ENCODE measurements at places on chromosomes 12 and 14.

- peak; percentile 61 for DNase-seq
Measured at GRCh38 chr12:94618995-94619695, 31.2 kb downstream of the TMCC3 start.

DNA sequence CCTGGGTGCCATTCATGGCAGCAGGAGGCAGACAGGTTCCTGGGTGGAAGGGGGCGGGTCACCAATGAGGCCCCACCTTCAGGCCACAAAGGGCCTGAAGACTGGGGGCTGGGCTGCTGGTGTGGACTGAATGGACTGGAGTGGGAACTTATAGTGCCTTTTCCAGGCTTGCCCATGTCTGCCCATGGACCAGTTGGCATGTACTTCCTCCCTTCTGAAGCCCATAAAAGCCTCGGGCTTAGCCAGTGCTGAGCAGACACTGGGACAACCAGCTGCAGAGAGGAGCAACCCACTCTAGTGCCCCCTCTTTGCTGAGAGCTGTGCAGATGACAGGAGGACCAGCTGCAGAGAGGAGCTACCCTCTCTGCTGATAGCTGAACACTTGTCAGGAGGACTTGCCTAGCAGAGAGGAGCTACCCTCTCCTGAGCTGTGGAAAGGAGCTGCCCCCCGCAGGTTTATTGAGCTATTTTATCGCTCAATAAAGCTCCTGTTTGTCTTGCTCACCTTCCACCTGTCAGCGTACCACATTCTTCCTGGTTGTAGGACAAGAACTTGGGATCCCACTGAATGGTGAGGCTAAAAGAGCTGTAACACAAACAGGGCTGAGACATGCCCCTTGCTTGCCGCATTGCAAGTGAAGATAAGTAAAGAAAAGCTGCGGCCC, 34.0 kb downstream of the APAF1 start:
- DNase-seq = no peak

GRCh38 chr14:81625343-81625742, 91.7 kb upstream of the SEL1L start:
- peak; percentile 34 for DNase-seq

GRCh38 chr14:82805892-82806825, 1272.5 kb upstream of the SEL1L start:
- DNase-seq = no peak

DNA sequence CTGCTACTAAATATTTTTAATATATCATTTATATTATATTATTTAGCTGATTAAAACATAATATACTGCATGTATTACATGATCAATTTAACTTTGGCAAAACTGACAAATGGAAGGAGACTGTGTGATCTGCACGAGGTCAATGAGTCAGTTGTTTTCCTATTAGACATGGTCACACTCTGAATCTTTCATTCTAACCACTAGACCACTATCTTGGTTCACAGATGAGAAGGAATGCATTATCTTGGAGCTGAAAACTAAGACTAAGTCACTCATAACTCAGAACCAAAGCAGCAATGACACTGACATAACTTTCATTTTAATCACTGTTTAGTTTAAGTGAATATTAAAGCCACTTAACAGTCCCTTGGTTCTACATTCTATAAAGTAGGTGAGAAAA, 37.4 kb downstream of the GNPTAB start:
- peak; percentile 73 for DNase-seq

GRCh38 chr12:50397117-50397650, 775 bp upstream of the FAM186A start:
- DNase-seq = no peak

GRCh38 chr12:104788840-104789271, 169.2 kb downstream of the SLC41A2 start:
- peak; percentile 34 for DNase-seq

GRCh38 chr12:121806009-121806545, 2.3 kb downstream of the SETD1B start:
- no peak for DNase-seq

DNA sequence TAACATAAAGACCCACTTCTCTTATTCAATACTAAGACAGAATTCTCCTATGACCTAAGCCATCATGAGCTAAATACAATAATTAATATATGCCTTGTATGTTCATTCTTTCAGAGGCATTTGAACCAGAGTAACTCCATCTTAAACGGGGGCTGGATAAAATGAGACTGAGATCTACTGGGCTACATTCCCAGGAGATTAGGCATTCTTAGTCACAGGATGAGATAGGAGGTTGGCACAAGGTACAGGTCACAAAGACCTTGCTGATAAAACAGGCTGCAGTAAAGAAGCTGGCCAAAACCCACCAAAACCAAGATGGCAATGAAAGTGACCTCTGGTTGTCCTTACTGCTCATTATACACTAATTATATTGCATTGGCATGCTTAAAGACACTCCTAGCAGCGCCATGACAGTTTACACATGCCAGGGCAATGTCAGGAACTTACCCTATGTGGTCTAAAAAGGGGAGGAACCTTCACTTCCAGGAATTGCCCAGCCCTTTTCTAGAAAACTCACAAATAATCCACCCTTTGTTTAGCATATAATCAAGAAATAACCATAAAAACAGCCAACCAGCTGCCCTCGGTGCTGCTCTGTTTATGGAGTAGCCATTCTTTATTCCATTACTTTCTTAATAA, 260.7 kb downstream of the SSPN start:
- DNase-seq = peak; percentile 73

GRCh38 chr14:68580096-68580645, 212.7 kb downstream of the ZFP36L1 start:
- no peak for DNase-seq

DNA sequence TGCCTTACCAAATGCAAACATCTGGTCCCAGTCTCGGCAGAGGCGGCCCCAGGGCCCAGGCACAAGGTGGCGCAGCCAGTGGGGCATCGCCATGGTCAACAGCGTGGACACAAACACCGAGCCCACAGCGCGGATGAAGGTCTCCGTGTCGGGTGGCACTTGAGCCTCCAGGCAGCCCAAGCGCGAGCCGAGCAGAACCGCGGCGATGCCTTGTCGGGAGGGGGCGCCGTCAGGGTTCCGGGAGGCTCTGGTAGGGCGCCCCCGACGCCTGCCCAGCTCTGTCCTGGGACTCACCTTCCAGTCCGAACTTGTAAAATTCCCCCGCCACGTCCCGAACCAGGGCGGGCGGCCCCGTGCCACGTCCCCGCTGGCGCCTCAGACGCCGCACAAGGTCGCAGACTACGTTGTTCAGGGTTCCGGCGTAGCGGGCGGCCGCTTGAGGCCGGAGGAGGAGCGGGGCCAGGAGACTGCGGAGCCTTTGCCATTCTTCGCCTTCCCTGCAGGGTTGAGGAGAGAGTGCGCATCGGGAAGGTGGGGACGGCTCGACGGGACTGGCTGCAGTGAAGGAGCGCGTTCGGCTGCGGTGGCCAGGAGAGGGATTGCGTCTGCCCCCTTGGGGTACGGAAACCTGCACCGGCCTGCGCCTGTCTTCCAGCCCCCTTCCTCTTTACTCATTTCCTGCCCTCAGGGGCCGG, 1.7 kb downstream of the CYP27B1 start:
- DNase-seq = peak; percentile 52

DNA sequence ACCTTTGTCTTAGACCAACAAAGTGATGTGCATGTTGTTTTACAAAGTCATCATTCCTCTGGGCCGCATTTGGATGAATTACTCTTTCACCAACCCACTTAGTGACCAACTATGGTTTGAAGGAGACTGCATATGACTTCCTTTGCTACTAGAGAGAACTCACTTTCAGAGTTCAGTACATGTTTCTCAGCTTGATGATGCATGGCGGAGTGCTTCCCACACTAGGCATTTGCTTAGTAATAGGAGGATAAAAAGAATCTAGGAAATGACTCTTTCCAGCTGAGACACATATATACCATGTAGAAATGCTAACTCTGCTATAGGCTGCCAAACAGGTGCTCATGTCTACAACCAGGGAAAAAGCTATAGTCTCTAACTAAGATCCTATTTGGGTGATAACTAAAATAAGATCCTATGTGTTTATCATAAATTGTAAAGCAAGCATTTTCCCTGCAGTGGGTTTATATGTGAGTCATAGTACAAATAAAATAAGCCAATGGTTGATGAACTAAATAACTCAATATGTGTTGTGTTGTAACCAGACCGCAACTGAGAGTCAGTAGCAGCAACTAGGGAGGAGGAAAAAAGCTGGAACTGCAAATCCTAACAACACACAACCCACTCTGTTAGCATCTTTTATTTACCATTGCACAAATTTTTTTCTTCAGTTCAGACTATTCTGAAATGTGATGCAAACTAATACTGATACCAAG, 87.2 kb downstream of the TSPAN8 start:
- no peak for DNase-seq

DNA sequence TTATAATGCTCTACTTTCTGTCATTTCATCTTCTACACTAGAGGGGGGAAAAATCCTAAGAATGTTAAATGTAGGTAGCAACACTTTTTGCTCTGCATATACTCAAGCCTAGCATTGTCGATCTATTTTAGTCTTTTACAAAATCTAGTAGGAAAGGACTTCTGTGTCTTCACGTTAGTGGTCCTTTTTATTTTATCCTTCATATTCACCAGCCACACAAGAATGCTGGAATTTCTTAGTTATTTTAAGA, 253.0 kb upstream of the FLRT2 start:
- DNase-seq = no peak

- DNase-seq = no peak
Measured at GRCh38 chr14:67764496-67764895, 51.9 kb downstream of the ZFYVE26 start.

- DNase-seq = no peak
Measured at GRCh38 chr14:80560800-80561657, 349.7 kb upstream of the DIO2 start.

- peak; percentile 47 for DNase-seq
Measured at GRCh38 chr12:118055144-118055557, 5.8 kb downstream of the WSB2 start.
